ENCODE measurements at places on chromosomes 1 and 21.

DNA sequence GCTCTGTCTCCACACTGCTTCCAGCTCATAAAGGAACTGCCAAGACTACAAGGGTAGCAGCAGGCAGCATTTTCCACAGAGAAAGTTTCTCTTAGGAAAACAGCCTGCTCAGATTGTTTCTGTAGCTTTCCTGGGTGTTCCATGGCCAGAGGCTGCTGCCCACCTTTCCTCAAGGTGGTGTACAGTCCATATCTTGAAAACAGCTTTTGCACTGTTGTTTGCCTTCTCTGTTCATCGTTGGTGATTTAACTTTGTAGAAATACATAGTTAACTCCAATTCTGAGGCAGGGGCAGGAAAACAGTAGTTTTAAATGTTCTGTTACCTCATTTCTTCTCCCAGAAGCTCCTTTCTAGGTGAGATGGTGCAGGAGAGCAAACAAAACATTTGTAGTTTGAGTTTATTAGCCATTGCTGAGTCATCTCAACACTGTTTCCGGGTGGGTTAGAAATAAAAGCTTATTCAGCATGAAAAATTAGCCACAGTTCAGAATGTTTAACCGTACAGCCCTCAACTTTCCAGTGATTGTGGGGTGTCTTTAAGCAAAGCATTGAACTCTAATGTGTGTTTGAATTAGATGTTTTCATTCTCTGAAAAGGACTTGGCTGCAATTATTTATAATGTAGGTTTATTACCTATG lies 41.7 kb downstream of the DIP2A start:
- ATAC-seq, result peak; percentile 18

DNA sequence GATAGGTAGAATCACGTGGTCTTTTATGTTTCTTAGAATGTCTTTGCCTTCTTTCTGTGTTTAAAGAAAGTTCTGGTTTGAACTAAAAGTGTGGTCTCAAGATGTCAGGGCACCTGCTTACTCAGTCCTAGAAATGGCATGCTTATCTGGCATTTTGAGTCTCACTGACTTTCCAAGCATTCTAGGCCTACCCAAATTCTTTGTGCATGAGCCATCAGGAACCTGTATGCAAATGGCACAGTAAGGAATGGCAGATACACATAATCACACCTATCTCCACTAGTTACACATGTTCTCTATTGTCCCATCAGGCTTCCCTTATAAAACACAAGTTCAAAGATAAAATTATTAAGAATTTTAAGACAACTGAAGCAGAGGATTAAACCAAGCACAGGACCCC lies 29.5 kb upstream of the CLCA4 start:
- ATAC-seq, result no peak

DNA sequence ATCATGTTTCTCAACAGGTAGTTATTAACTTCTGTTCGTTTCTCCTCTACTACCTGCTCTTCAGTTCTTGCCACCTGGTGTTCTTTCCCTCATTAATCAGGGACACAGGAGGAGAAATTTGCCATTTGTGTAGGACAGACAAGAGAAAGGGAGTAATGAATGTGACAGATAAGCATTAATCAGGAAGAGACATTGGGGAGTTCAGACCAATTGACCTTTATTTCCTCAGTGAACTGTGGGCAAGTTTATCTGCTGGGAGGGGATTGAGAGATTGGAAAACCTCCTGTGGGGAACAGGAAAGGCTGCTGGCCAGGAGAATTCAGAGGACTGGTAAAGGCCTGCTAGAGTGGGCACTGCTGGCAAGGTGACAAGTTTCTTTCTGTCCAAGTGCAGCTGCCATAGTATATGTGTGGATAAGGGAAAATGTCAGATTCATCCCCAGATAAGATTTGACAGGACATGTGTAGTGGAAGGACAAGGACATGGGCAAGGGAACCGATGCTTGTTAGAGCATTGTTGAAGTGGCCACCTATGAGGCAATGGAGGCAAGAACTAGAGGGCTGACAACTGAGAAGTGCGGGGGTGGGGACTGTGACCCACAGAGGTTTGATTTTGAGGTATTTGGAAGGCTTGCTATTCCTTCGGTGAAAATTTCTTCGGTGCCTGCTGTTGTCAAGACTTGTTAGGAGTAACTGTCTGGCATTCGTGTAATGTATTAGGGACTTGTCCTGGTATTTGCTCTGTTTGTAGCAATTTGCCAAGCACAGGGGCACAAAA lies 12.6 kb downstream of the SZT2 start:
- ATAC-seq, result no peak

DNA sequence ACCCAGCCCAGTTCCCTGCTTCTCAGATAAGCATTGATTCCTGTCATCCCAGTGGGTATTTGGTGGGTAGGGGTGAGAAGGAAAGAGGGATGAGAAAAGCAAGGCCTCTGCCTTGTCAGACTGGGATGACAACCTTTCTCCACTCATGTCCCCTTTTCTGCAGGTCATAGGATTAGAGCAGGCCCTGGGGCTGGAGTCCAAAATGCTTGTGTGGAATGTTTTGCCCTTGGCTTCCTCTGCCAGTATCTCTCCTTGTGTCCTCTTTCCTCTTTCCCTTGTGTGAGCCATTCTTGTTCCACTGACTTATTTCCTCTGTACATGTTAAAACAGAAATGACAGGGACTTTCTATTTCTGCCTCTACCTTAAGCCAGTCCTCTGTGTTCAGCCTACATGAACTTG lies 4.1 kb downstream of the ATP2B4 start:
- no peak for ATAC-seq

GRCh38 chr1:8497210-8497819 lies 179.4 kb downstream of the SLC45A1 start:
- no peak for ATAC-seq

DNA sequence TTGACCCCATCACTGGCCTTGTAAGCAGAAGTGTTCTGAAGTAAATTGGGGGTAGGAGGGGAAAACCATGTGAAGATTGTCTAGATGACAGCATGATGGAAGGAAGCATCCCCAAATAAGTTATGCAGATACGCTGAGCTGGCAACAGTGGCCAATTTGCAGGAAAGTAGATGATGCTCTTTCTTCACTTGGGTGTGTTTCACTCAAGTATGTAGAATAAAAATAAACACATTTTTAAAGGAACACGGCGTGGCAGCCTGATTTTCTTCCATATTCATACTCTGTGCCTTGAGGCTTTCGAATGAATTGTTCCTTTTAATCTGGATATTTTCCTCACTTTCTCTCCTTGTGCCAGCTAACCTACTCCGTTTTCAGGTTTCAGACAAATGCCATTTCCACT lies 295.5 kb upstream of the DPYD start:
- peak; percentile 99 for ATAC-seq

DNA sequence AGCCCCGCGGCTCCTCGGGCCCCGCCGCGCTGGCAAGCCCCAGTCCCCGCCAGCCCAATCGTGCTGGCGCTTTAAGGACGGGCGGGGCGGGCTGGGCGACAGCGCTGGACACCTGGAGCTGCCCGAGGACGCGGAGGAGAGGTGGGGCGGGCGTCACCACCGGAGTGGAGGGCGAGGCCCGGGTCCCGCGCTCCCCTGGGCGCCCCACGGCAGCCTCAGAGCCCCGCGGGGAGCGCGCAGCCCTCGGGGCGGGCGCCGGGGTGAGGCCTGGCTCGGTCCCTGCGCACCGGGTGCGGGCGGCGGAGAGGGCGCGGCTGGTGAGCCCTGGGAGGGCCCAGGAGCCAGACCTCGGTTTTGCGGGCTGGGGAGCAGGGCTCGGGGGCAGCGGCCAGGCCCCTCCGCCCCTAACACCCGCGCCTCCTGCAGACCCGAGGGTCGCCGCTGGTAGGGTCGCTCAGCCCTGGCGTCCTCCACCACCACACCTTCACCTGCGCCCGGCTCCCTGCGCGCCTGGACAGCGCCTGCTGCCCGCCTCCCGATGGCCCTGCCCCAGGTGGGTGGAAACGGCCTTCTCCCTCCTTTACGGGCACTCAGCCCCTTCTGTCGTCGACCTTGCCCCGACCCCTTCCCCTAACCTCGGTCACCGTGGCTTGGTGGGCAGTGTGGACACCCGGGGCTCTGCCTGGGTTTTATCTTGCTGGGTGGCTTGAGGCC lies at the start of gene TMEM61:
TSS of gene TMEM61 (plus strand) at position 101 of the 714 bp plus-strand sequence. CDS start at position 539, 438 bp downstream.
- peak; percentile 61 for ATAC-seq

GRCh38 chr1:32195972-32196823 lies 4.2 kb upstream of the CCDC28B start:
- ATAC-seq, result no peak

- no peak for ATAC-seq
These were observed 550.2 kb downstream of the LMO4 start for GRCh38 chr1:87878873-87879272.

DNA sequence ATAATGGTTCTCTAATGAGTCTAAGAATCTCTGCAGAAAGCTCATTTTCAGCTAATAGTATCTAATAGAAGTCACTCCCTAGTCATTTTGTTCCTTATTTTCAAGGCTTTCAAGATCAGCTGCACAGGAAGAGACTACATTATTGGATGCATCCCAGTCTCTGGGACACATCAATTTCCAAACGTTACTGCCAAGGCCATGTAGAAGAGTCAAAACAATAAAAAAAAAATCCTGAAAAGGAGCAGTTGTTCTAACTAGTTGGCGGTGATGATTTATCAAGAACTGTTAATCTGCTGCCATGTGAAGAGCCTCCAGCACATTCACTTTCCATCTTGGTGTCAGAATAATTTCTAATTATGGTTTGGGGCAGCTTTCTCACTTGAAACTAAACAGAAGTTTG lies 5.7 kb downstream of the DDAH1 start:
- ATAC-seq, result peak; percentile 14

- ATAC-seq, result no peak
These were observed 5.7 kb downstream of the AHCYL1 start for GRCh38 chr1:109990302-109990653.

DNA sequence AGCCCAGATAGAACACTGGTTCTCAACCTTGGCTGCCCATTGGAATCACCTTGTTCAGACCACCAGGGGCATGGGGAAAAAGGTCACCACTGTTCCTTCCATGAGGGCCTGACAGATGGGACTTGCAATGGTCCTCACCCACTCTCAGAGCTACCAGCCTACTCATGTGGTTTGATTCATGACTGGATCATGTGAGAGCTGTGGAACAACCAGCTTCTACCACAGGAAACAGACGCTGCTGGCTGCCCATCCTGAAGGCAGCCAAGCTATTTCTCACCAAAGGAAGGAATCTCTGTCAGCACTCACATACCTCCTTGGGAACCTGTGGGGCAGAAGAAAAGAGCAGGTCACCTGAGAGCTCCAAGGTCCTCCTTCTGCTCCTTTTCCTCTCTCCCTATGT lies 53.6 kb downstream of the CAPN8 start:
- no peak for ATAC-seq

GRCh38 chr1:24901791-24902470 lies 28.1 kb downstream of the RUNX3 start:
- no peak for ATAC-seq

GRCh38 chr21:42763581-42764442 lies 110.4 kb downstream of the PDE9A start:
- ATAC-seq, result no peak

DNA sequence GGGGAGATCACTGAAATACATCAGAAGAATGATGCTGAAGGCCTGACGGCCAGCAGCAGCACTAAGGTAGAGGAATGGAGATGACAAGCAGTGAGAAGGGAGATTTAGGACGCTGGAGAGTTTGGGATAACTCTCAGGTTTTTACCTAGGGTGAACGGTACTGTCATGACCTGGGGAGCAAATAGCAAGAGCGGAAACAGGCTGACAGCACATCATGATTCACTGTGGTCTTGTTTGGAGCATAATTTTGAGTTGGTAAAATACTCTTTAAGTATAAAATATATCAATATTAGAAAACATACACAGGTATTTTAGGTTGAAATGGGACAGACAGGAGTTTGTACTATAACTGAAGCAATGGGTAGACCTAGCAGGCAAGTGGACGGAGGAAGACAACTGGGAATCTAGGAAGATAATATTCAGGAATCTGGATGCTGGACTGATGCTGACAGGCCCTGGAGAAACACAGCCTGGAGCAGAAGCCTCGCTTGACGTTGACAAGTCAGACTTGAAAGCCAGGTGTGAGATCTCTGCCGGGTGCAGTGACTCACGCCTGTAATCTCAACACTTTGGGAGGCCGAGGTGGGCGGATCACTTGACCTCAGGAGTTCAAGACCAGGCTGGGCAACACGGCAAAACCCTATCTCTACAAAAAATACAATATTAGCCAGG lies 33.3 kb downstream of the ALG14 start:
- no peak for ATAC-seq

DNA sequence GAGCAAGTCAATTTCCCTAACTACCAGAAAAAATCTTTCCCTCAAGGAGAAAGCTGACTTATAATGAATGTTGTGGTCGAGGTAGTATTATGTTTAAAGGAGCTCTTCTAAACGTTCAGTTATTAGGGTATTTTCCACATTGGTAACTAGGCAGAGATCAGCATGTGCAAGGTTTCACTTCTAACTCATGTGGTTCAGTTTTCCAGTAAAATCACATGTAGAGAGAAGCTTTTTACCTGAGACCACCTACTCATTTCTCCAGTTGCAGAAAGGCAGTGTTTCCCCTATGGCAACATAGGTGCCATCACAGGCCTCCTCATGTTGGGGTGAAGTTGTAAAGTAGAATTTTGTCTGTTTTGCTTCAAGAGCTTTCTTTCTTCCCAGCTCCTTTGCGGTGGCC lies 23.7 kb downstream of the IL23R start:
- ATAC-seq, result no peak

DNA sequence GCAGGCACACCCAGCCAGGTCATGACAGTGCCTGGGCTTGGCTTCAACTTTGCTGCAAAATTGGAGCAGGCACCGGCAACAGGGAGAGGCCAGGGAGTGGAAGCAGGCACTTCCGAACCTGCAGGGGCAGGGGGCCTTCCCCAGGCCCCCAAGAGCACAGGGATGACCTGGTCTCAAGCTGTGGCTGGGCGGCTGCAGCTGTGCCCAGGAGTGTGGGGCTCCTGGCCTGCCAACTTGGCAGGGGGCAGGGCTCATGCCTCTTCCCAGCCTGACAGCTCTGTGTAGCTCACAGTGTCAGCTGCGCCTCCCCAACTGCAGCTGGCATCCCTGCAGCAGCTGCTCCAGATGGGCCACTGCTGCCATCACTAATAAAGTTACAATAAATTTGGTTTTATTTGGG lies 51.5 kb upstream of the SCYL3 start:
- no peak for ATAC-seq

DNA sequence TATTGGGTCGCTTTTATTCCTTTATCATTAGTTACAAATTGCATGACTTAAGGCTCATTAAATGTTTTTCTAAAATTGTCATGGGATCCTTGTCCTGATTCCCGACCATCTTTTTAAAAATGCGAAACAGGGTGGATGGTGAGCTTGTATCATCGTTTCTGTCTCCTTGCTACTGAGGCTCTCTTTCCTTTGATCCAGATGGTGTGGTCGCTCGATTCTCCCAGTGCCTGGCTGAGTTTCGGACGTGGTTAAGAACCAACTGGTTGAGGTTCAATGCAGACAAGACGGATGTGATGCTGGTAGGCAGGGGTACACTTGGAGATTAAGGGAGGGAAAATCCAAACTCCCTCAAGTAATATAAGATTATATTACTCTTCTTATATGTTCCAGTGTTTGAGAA lies 1.2 kb downstream of the MIER1 start:
- ATAC-seq, result no peak
